Left ventricle myocardium superior (tissue), 1 donor: ENCODE measurements at places on chromosomes 4 and X.

DNA sequence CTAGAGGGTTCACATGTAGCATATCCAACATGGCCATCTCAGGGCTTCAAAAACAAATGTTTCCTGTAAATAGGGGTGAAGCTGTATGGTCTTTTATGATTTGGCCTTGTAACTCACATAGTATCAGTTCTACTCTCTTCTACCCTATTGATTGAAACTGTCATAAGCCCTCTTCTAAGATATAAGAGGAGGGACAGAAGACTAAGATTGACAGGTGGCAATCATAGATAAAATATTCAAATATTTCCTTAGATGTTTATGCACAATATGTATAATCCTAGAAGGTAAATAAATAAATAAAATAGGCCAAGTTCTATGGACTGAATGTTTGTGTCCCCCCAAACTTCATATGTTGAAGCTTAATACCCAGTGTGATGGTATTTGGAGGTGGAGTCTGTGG lies 6.9 kb upstream of the BEX3 start:
- DNase-seq = no peak

GRCh38 chrX:108447303-108447702 lies 7.7 kb downstream of the COL4A5 start:
- no peak for DNase-seq

DNA sequence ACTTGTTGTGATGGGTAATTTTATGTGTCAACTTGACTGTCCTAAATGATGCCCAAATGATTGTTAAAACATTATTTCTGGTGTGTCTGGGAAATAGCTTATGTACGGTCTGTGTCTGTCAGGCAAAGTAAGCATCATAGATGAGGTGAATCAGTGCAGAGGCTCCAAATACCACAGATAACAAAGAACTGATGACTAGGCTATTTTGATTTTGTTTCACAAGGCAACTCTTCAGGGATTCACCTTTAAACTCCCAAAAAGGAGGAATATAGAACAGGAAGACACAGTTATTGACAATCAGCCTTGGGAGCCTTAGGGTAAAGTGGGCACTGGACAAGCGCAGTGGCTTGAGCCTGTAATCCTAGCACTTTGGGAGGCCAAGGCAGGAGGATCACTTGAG lies 290.7 kb downstream of the PCDH10 start:
- no peak for DNase-seq

- DNase-seq = no peak
These were observed 799.6 kb upstream of the DIAPH2 start for GRCh38 chrX:95885074-95885473.

- no peak for DNase-seq
These were observed 305.4 kb downstream of the MAPK10 start for GRCh38 chr4:86054286-86055032.

- DNase-seq = peak; percentile 73
These were observed at the start of gene NUDT11 for GRCh38 chrX:51496501-51497291. TSS of gene NUDT11 (minus strand) at chrX:51496592. CDS start at chrX:51496444, 148 bp downstream.

DNA sequence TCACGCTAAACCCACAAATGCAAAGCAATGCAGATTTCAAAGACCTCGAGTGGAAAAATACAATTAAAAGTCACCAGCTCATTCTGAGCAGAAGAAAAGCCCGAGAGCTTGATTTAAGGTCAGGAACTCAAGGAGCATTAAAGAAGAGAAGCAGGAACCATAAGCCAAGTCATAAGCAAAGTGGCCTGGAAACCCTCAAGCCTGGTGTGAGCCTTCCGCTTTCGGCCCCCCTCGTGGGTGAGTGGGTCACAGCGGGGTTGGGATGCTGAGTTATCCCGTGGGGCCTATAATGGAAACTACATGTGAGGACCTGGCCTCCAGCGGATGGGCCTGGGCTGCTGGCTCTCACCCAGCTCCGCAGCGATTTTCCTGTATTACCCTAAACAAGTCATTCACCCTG lies 504.3 kb downstream of the RAB28 start:
- DNase-seq = no peak

DNA sequence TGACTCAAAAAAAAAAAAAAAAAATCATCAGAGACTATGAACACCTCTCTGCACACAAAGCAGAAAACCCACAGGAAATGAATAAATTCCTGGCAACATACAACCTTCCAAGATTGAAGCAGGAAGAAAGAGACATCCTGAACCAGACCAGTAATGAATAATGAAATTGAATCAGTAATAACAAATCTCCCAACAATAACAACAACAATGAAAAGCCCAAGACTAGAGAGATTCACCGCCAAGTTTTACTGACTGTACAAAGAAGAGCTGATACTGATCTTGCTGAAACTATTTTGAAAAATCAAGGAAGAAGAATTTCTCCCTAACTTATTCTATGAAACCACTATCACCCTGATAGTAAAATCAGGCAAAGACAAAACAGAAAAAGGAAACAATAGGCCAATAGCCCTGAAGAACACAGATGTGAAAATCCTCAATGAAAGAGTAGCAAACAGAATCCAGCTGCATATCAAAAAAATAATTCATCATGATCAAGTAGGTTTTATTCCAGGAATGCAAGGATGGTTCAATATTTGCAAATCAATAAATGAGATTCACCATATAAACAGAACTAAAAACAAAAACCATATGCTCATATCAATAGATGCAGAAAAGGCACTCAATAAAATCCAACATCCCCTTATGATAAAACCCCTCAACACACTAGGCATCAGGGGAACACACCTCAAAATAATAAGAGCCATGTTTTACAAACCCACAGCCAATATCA lies 31.0 kb upstream of the PLK4 start:
- DNase-seq = no peak

DNA sequence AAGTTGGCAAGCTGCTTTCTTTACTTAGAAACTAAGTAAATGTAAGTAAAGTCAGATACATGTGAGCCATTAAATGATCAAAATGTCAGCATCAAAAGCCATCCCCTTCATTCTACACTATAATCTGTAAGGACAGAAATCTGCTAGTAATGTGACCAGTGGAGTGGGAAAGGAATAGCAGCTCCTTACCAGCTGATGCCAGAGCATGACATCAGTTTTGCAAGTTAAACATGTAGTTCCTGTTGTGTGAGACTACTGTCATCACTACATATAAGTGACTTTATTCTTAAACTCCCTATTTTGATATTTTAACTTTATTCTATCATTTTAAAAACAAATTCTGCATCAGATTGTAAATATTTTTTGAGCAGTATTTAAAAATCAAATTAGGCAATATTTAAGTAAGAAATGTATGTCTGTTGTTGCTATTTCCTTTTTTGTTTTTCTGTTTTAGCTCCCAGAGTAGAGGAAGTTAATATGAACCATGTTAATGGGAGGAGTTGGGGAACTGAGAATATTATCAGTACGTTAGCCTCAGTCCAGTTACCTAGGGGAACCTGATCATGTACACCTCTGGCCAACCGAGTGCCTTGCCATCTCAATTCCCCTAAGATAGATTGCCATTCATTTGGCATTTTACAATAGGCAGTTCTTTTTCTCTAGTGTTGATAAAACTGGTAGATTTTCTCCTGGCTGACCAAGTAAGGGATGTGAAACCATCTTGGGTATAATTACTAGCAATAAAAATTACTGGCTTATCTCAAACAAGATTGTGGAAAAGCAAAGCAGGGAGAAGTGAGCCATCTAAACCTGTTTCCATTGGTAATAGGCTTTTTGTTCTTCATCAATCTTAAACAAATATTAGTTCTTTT lies 34.7 kb downstream of the CCNI start:
- DNase-seq = no peak

- DNase-seq = no peak
These were observed 77.5 kb upstream of the HS3ST1 start for GRCh38 chr4:11506194-11506593.

DNA sequence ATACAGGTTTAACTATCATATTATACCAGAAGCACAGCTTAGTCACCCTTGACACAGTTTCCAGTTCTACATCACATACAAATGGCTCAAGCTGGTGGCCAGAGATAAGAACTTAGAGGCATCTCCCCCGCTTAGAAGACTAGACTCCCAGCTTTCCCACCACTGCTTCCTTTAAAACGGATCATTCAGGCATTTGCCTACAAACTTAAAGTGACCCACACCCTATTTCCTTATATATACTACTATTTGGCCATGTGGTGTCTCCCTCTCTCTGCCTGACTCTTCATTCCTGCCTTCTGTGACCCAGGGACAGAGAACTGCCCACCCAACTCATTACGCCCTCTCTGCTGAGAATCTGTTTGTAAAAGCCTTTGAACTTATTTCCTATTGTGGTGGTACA lies 781.2 kb upstream of the DIAPH2 start:
- no peak for DNase-seq

DNA sequence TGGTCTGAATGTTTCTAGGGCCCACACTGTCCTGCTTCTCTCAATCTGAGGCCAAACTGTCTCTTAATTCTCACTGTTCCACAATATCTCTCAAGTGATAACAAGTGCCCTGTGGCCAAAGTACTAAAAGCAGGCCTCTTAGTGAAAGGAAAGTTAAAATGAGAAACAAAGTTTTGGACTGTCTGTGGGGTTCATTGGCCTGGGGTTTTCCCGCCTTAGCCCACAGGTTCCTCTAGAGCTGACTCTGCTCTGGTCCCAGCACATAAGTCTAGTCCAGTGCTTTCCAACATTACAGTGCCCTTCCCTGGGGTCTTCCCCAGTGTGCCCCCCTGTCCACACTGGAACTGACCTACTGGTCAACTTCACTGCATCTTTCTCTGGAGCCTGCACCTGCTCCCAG lies 6.3 kb downstream of the MAGEB1 start:
- DNase-seq = no peak

- DNase-seq = no peak
These were observed 39.7 kb upstream of the DHRSX start for GRCh38 chrX:2540426-2540947.

- DNase-seq = no peak
These were observed 2032.8 kb downstream of the PCDH7 start for GRCh38 chr4:32752962-32753361.

DNA sequence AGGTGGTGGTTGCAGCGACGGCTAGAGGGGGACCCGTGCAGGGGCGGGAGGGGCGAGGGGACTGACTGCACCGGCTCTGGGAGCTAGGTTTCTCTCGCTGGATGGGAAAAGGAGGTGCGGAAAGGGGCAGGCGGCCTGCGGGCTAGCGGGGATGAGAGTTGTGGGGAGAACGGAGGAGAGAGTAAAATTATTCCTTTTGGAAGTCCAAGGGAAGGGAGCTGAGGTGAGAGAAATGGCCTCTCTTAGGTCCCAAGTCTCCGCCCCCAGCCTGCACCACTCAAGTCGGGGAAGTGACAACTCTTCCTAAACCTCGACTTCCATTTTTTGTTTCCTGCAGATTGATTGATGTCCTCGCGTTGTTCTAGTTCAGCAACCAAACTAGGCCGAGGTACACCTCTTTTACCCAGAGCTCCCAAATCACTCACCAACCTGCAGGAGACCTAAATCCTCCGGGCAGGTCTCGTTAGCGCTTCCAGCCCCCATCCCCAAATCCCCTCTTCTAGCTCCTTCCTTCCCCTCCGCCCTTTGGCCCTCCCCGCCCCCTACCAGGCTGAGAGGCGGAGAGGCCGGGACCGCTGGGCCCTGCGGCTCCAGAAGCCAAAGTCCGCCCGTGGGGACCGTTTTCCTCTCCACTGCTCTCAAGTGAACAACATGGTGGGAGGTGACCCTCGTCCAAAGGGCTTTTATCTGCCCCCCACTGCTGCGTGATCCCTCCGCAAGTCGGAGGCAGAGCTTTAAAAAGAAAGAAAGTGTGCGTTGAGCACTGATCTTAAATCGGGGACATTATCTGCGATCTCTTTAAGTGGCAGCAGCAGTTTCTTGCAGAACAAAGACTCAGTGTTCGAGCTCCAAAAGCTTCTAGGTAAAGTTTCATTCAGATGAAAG lies 7.3 kb downstream of the PITX2 start:
- DNase-seq = no peak

- DNase-seq = no peak
These were observed 112.9 kb upstream of the AGA start for GRCh38 chr4:177555007-177555574.

DNA sequence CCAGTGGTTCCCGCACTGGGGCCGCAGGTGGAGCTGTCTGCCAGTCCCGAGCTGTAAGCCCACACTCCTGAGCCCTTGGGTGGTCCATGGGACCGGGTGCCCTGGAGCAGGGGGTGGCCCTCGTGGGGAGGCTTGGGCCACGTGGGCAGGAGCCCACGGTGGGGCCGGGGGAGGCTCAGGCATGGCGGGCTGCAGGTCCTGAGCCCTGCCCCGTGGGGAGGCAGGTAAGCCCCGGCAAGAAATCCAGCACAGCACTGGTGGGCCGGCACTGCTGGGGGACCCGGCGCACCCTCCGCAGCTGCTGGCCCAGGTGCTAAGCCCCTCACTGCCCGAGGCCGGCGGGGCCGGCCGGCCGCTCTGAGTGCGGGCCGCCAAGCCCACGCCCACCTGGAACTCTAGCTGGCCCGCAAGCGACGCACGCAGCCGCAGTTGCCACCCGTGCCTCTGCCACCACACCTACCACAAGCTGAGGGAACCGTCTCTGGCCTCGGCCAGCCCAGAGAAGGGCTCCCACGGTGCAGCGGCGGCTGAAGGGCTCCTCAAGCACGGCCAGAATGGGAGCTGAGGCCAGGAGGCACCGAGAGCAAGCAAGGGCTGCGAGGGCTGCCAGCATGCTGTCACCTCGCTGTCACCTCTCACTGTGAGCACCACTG lies 2.0 kb upstream of the METAP1 start:
- DNase-seq = peak; percentile 64

DNA sequence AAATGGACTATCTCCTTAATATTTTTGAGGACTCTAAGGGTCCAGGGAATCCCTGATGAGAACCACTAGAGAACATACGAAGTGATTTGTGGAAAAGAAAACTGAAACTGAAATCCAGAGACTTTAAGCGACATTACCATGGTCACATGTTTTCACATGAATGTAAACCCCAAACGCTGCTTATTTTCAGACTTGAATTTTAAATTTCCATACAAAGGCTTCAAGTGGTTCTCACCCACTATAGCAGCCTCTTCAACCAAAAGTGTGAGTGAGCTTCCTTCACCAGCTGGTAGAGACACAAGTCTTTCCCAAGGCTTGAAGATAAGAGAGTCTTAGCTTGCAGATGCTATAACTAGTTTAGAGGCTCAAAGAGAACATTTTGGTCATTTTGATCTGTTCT lies 232.7 kb downstream of the MGST2 start:
- DNase-seq = no peak

DNA sequence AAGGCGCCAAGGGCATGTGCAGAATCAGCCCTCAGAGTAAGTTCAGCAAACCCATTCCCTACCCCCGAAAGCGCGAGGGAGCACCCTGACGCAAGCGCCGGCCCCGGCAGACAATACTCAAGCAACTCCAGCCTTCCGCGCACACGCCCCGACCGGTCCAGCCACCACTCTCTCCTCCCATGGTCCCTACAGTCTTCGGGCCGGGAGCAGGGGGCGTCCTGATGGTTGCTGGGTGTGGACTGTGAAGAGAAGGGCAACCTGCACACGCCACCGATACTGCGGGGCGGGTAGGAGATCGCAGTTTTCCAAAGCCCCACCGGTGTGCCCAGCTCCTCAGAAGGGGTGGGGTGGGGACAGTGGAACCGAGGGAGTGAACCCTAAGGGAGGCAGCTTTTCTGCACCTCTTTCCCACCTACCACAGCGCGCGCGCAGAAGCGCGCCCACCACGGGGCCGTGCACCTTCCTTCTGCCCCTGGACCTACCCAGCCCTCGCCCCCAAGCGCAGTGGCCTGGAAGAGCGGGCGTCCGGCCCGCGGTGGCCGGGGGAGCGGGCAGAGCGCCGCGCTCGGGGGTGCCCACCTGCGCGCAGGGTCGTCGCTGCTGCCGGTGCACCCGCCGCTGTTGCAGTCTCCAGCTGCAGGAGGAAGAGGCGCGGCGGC lies 650.2 kb upstream of the DIPK2B start:
- DNase-seq = no peak

- DNase-seq = no peak
These were observed 232.2 kb upstream of the IGFBP7 start for GRCh38 chr4:57342411-57342810.

- no peak for DNase-seq
These were observed 1.5 kb downstream of the OPHN1 start for GRCh38 chrX:68431836-68432235.

- DNase-seq = no peak
These were observed 74.6 kb upstream of the AP1S2 start for GRCh38 chrX:15929194-15929593.
